ENCODE measurements at places on chromosomes 4 and X.

DNA sequence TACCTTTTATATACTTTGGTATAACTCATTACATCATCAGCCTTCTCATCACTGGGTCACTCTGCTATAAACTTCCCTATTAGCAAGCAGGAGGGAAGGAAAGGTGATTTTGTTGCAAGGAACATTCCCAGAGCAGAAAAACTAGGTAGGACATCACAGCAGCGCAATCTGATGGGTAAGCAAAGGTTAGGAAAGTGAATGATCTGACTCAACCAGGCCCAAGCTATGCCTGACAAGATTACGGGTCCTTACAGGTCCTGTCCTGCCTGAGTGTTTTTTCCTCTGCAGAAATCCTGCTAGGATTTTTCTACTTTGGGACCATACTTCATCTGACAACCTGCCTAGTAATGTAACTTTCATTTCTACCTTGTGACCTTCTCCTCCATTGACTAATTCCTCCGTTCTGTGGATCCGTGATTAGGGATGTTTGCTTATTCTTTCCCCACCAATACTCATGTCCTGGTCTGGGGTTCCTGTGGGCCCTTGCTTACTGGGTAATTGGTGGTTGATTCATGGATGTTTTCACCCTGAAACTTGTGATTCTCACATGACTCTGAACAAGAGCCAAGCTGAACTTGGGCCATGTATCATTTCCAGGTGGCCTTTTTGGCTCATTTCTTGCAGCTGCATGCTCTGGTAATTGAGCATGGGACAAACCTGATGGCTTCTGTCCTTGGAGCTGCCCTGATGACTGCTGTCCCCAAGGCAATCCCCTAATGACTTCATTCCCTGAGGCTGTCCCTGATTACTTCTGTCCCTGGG is 111.9 kb upstream of the KIT start:
- no peak for DNase-seq

GRCh38 chr4:142913461-142914030 is 67.4 kb upstream of the INPP4B start:
- peak; percentile 3 for DNase-seq

GRCh38 chrX:43448688-43449087 is 207.4 kb upstream of the MAOA start:
- DNase-seq, result no peak

DNA sequence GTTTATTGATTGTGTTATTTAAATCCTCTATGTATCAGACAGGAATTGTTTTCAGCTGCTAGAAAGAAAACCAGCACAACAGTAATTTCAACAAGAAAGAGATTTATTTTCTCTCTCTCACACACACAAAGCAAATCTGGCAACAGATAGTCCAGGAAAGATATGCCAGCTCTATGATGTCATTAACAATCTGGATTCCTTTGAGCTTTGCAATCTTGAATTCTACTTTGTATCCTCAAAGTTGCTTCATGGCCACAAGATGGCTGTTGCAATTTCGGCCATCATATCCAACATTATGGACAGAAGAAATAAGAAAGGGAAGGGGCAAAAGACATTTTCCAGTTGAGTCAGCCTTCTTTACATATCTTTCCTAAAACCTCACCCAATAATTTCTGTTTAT is 19.8 kb upstream of the FMR1 start:
- DNase-seq, result peak; percentile 13

DNA sequence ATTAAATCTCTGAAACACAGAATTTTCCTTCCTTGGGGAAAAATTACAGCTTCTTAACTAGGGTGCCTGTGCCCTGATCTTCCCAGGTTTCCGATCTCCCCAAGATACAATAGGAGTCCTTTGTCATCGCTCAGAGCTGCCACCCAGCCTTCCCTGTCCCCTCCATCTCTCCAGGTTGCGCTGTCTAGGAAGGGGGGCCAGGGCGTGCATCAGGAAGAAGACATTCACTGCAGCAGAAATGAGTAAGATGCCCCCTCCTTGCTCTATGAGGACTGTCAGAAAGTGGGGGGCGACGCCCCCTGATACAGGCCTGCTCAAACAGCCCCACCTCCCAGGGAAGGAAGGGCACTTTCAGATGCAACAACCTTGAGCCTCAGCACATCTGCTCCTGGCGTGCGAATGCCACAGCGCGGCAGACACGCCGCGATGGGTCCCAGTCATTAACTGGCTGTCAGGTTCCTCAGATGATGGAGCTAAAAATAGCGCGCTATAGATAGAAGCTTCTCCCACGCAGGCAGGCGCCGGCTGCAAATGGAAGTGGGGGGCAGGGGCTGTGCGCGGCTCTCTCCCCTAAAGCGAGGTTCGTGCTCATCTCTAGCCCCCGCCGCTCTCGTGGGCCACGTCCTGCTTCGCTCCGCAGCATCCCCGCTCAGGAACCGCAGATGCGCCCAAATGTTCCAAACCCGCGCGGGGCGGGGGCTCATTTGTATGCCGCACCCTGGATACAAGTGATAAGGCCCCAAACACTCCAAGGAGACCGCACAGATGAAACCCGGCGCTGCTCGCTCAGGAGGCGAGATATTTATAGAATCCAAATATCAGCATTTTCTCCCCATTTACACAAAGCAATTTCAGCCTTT is 57.6 kb upstream of the LGI2 start:
- no peak for DNase-seq

GRCh38 chr4:179128299-179128698 is 1686.1 kb upstream of the AGA start:
- DNase-seq, result no peak

DNA sequence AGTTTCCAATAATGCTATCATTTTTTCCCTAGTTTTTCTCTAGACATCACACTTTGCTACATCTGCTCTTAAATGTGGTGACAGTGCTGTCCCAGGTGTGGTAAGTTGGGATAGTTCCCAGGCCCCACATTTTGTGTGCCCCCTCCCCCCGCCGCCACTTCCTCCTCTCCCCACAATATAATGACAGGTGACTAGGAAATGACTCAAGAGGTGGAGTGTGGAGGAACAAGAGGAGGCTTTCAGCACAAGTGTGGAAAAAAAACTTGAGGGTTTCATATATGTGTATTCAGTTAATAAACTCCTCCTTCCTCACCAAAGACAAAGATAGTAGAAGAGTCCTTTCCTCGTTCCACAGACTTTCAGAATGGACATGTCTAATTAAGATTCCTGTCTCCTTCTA is 18.3 kb upstream of the IL21 start:
- no peak for DNase-seq

DNA sequence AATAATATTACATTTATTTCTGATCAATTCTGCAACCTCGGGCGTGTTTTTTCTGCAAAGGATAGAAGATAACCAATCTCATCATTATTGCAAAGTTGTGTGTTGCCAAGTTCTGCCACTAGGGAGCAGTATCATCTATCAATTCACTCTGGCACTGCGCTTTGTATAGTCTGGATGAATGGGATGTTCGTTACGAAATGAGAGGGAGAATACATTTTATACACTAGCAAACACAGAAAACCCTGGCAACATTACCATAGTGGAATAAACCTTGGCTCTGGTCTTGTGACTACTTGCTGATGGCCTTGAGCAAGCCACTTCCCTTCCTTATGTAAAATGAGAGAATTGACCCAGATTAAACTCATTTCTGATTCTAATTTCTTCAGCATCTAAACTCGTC is 97.5 kb upstream of the ZNF518B start:
- peak; percentile 65 for DNase-seq

- DNase-seq, result peak; percentile 8
Observed at GRCh38 chr4:64899563-64899962, 490.3 kb upstream of the TECRL start.

GRCh38 chr4:130028552-130028951 is 932.6 kb downstream of the C4orf33 start:
- DNase-seq, result no peak

DNA sequence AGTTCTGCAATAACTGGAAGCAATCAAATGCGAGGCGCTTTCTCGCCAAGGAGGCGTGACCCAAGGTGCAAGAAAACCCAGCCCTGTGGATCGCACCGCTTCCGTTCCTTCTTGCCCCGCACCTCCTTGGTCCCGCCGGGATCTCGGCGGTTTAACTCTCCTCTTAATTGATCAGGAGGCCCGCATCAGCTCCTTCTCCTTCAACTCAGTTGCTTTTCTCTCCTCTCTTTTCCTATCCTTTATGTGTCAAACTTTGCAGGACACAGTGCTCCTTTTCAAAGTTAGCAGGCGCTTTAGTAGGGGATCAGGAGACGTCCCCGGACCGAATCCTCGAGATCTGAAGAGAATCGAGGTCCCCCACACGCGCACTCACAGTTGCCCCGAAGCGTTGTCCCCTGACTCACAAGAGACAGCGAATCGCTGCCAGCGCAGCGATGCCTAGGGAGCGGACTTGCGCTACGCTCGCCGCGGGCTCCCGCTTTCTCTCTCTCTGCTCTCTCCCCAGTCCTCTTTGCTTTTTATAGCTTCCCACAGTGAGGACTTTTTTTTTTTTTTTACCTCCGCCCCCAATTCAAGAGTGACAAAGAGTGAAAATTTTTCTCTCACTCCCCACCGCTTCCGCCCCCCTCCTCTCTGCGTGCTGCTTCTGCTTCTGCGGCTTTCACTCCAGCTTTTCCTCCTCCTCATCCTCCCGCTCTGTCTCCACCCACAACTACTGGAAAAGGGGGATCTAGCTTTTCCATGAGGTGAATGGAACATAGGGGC is at the start of gene DKK2:
Gene DKK2 (minus strand): TSS at position 495 of the 765 bp plus-strand sequence. CDS start 722 bp downstream, outside the sequence.
- DNase-seq, result peak; percentile 61

DNA sequence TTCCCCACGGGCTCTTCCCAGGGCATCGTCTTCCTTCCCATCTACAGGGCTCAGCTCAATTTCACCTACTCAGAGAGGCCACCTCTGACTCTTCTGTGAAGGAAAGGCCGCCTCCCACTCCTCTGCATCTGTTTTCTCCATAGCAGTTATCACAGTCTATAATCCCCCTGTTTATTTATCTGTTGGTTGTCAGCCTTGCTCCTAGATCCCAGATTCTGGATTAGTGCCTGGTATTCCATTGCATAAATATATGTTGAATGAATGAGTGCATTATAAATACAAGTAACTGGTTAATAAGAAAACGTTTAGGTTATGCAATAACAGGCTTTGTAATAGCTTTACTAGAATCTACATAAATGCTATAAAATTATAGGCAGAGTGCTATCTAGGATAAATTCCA is 52.9 kb downstream of the NSG1 start:
- peak; percentile 51 for DNase-seq

DNA sequence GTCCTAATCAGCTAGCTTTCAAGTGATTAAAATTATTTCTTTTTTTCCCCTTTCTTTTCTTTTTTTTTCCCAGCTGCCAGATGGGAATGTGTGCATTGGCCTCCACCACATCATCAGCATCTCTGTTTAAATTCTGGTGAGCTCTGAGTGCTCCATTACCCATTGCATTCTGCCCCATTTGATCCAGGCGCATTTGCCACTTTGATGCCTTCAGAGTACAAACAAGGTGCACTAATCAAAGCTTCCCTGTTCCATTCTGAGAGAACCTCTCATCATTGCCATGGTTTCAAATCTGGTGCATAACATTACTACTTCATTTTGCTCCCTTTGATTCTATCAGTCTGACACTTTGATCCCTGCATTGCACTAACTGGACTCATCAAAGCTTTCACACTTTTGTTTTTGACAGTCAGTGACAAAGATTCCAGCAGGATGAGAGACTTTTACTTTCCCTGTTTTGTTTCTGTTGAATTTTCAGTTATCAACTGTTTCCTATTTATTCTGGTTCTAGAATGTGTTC is 238.8 kb upstream of the PCDH10 start:
- DNase-seq, result no peak

DNA sequence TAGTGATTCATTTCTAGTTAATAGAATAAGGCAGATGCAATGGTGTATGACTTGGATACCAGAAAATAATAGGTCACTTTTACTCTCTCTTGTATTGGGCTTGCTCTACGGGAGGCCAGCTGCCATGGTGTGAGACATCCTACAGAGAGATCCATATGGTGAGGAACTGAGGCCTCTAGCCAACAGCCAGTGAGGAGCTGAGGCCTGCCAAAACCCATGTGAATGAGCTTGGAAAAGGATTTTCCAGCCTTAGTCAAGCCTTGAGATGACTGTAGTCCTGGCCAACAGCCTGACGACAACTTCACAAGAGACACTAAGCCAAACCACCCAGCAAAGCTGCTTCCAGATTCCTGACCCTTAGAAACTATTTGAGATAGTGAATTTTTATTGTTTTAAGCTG is 1300.2 kb downstream of the RAPGEF2 start:
- DNase-seq, result no peak

DNA sequence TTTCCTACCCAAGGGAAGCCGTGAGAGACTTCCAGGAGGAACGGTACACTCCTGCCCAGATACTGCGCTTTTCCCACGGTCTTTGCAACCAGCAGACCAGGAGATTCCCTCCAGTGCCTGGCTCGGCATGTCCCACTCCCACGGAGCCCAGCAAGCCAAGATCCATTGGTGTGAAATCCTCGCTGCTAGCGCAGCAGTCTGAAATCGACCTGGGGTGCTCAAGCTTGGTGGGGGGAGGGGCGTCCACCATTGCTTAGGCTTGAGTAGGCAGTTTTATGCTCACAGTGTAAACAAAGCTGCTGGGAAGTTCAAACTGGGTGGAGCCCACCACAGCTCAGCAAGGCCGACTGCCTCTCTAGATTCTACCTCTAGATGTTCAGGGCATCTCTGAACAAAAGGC is 284.8 kb upstream of the FGF13 start:
- DNase-seq, result no peak

DNA sequence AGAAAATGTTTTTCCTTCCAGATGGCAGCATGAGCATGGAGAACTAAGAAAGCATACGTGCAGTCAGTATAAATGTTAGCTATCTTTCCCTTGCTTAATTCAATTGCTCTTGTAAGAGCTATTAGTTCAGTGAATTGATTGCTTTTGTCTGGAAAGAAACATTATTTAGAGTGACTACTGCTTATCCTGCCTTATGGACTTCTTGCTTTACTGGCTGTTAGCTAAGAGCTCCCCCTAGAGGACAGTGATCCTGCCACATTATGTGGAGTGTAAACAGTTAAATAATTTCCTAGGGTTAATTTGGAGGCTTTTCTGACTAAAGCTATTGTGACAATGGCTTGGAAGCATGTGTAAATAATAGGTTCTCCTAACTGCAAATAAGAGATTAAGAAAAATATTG is 1402.4 kb downstream of the FAM133A start:
- DNase-seq, result peak; percentile 54

GRCh38 chrX:18228069-18228468 is 7.4 kb upstream of the BEND2 start:
- no peak for DNase-seq
